IPS DF 19.7 (cell line): ENCODE measurements at places on chromosomes 3 and 15.

GRCh38 chr3:144770281-144770680 is 798.7 kb downstream of the DIPK2A start:
- DNase-seq: no peak

DNA sequence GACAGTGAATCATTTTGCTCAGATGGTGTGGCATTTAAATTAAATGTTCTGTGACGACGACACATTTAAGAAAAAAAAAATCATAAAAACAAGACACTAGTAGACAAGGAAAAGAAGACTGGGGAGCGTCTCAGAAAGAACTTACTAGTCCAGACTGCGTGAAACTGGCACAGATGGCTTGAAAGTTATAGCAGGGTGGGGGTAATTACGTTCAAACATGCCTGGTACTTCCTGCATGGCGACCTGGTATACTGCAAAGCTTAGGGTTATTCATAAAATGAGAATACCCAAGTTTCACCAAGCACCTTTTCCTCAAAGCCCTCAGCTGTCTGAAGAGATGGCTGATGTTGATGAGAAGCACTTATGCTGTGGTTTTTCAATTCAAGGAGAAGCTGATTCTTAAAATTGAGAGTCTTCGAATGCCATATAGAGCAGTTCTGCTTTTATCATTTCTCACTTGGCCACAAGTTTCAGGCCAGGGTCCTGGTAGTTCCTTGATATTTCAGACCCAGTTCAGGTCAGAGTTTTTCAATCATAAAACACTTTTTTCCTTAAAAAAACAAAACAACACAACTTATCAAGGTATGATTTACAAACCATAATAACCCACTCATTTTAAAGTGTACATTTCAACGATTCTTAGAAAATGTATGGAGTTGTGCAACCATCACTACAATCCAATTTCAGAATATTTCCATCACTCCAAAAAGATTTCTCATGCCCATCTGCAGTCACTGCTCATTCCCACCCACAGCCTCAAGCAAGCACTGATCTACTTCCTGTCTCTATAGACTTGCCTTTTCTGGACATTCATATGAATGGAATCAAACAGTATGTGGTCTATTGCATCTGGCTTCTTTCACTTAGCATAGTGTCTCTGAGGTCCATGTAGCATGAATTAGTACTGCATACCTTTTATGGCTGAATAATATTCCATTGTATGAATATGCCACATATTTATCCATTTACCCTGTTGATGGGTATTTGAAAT is 24.7 kb downstream of the PCOLCE2 start:
- no peak for DNase-seq

GRCh38 chr3:26264708-26265107 is 357.9 kb upstream of the LRRC3B start:
- DNase-seq: no peak

DNA sequence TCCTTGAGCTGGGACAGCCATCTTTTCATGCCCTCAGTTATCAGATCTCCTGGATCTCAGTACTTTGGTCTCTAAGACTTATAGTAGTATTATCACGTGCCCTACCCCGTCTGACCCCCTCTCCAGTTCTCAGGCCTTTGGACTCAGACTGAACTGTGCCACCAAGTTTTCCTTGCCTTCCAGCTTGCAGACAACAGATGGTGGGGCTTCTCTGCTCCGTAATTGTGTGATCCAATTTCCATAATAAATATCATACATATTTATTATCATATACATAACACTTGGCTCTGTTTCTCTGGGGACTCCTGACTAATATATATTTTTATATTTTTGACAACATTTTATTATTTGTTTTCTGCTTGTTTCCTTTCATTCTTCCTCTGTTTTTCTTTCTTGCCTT is 458.8 kb upstream of the SEMA6D start:
- DNase-seq: no peak

GRCh38 chr3:10507331-10507730 is 1.9 kb upstream of the ATP2B2 start:
- no peak for DNase-seq

DNA sequence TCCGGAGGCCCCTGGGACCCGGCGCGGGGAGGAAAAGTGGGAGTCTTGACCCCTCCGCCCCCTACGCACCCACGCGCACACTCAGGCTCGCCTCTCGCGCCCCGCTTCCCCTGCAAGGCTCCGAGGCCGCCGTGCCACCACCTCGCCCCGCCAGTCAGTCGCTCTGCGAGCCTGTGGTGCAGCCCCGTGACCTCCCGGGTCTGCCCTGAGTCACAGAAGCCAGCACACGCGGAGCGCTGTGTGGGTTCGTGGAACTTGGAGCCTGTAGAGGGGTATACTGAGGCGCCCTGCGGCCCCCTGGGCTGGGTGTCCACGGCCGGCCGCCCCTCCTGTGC is 380 bp upstream of the ALS2CL start:
- DNase-seq: no peak

DNA sequence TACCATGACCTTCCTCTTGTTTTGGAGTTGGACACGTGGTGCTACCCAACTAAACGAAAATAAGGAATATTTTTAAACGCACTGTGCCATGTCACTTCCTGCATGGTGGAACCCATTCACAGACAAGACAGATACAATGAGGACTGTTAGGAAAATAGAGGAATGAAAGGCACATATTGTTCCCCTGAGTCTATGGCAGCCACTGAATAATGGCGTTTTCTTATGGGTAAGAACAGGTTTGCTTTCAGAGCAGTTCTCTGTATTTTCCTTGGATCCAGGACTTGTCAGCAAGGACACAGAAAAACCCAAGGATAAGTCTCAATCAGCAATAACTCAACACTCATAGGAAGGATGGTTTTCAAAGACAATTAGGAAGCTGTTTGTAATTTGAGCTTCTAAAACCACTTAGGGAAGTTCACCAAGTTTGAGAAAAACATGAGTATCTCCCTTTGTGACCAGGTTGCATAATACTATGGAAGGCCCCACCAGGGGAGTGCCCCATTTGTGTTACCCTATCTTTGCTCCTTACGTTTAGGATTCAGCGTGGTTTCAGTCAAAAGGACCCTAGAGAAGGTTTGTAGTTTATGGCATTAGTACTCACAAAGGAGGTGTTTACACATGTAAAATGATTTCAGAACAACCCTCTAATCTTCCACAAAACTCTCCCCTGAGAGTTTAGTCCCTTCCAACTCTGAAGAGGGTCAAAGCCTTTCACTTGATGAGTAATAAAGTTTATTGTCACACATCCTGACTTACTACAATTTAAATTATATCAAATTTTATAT is 487.2 kb upstream of the ATP11B start:
- DNase-seq: no peak

DNA sequence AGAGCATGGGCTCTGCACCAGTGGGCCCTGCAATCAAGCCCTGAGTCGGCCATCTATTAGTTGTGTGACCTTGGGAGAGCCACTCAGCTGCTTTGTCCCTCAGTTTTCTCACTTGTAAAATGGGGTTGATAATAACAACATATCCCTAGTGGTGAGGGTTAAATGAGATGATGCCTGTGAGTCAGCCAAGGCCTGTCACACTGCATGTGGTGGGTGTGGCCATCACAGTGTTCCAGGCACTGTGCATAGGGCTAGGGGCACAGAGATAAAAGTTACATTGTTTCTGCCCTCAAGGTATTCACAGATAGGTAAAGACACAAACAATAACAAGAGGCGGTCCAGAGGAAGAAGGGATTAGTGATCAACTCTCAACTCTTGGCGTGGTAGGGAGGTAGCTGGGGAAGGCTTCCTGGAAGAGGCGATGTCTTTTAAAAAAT is 19.5 kb downstream of the SMAD6 start:
- DNase-seq: no peak

DNA sequence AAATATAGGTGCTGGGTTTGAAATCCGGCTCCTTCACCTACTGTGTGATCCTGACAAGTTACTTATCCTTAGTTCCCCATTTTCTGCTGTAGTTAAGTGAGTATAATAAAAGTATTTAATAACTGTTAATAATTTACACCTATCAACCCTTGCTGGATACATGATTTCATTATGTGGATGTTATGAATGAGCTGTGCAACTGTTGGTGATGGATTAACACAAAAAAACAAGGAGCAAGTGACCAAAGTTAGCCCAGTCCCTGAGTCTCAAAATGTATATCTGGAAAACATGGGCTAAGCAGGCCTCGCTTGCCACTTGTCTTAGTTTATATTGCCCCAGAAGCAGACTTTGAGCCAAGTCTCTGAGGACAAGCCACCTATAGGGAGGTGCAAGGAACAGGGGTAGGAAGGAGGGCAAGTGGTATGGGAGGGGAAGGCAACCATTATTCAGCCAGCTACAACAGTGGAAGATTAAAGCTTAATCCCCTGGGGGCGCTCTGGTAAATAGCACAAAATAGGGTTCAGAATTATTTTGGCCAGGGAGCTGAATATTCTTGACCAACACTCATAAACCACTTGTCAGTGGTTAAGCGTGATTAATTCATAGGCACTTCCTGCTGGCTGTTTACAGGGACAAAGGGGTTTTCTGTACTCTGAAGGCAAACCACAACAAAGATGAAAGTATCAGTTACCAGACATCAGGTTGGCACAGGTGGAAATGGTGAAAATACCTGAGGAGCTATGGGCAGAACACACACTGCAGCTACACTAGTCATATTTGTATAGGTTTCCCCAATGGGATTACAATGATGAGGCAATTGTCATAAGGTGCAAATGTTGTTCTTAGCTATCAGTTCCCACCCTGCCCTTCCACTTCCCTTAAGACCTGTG is 76.2 kb downstream of the TRIM42 start:
- no peak for DNase-seq

- DNase-seq: no peak
These were observed 64.2 kb downstream of the SCAPER start for GRCh38 chr15:76840830-76841460.

GRCh38 chr3:8745619-8746370 is 12.2 kb downstream of the CAV3 start:
- DNase-seq: no peak

DNA sequence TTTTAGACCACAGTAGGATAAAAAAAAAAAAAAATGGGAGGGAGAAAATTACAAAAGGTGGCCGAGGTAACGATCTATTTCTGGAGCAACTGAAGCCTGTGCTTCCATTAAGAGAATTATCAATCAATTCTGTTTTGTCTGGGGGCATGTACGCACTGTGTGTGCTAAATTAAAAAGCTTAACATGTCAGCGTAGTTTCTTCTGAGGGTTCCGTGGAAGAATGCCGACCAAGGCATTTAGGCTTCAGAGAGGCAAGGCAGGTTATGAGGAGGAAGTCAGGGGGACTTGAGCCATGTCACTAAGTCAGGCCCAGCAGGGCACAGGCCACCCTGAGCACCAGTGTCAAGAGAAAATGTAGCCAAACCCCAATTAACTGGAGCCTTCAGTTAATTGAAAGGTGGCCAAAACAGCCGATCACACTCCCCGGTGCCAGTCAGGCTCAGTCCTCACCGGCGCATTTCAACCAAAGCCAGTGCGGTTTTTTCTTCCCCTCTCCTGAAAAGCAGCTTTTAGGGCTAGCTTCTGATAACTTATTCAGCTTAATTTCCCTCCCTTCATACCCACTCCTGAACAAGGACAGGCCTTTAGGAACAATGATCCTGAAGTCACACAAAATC is 113.9 kb downstream of the MEGF11 start:
- DNase-seq: no peak

DNA sequence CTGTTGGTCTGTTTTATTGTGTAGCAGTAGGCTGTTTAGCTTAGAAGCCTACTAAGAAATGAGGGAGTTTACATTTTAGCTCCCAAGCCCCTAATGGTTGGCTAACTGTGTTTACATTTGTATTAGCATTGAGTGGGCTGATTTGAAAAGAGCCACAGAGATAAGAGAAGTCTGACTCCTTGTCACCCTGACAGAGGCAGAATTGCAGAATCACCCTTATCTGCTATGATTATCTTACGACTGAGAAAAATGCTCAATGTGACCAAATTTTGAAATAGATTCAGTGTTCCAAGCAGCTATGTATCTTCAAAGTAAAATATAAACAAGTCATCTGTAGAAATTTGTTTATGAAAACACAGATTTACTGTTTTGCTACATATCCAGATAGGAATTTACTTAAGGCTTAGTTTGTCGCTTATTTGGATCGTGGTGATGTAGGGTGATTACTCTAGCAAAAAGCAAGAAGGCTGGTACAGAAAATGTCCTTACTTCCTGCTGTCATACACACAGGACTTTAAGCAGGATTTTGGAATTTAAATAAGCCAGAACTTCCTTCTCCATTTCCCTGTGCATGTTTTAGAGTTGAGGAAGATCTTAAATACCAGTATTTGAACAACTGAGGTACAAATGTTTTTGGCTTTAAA is 19.0 kb downstream of the SEMA6D start:
- DNase-seq: no peak

- DNase-seq: no peak
These were observed 234.7 kb upstream of the ZPLD1 start for GRCh38 chr3:102200126-102200525.

- DNase-seq: no peak
These were observed 855.4 kb upstream of the ARPP21 start for GRCh38 chr3:34783876-34784275.

DNA sequence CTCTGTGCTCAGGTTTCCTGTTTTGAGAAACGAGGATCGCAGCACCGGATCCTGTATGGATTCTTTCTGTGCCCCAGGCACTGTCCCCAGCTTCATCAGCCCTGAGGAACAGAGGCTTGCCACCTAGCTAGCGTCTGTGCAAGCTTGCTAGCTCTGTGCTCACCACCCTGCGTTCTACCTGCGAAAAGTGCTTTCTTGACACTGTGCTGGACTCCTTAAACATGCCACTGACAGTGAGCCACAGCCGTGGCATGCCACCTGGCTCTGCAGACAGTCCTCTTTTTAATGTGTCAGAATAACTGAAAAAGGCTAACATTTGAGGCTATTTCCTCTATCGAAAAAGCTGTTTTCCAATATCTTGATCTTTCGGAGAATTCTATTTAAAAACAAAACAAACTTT is 1.4 kb downstream of the PGPEP1L start:
- DNase-seq: no peak

- DNase-seq: no peak
These were observed 25.2 kb downstream of the RAB5A start for GRCh38 chr3:19972054-19972453.

- no peak for DNase-seq
These were observed 5.9 kb upstream of the EDEM1 start for GRCh38 chr3:5181469-5182141.
